ENCODE measurements at places on chromosomes 3 and 15.

DNA sequence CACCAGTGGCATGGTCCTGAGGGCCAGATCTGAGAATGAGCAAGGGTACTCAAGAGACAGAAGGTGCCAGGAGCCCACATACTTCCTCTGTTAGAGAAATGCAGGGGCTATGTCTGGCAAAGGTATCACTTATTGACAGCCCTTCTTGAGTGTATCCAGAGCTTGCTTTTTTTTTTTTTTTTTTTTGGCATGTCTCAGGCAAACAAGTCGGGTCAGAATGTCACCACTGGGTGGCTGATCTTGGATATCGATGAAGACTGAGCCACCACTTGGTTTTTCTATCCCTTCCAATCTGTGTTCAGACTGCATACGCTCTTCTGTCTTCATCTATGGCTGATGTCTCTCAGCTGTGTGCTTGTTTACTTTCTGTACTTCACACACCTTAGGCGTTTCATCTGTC lies 363.4 kb upstream of the C2CD4B start:
- DNase-seq: no peak

DNA sequence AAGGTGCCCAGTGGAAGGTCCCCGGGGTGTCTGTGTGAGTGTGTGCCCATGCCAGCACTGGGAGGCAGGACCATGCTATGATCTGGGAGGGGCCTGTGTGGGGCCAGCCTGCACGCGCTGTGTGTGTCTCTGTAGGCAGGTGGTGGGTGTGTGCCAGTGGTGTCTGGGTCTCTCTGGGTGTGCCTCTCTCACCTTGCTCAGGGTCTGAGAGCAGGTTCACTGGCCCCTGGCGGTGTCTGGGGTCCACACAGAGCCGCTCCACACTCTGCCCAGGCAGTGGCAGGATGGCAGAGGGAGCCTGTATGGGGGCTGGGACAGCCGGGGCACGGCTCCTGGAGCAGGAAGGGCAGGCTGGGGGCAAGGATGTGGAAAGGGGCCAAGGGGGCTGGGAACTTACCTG lies 12.6 kb downstream of the ITIH4 start:
- DNase-seq: no peak

- DNase-seq: no peak
These were observed 991.1 kb downstream of the GBE1 start for GRCh38 chr3:80770106-80771074.

GRCh38 chr15:52421029-52421428 lies 107.7 kb downstream of the MYO5A start:
- no peak for DNase-seq

DNA sequence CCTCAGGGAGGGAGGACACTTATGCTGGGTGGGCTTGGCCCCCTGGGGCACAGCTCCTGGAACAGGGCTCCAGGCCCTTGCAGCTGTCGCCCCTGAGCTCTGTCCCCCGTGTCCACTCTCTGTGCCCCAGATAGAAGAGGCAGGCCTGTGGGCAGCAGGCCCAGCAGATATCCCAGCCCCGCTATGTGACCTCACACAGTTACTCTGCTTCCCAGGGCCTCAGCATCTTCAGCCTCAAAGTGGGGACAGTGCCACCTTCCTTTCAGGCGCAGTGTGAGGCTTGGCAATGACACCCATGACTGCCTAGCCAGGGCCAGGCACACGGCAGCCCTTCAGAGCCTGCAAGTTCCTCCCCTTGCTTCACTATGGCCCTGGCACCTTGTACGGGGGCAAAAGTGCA lies 98.4 kb downstream of the IQSEC1 start:
- no peak for DNase-seq

GRCh38 chr3:43063114-43063513 lies 42.8 kb downstream of the POMGNT2 start:
- DNase-seq: no peak

- DNase-seq: no peak
These were observed 475 bp downstream of the EIF4E3 start for GRCh38 chr3:71724584-71725270.

DNA sequence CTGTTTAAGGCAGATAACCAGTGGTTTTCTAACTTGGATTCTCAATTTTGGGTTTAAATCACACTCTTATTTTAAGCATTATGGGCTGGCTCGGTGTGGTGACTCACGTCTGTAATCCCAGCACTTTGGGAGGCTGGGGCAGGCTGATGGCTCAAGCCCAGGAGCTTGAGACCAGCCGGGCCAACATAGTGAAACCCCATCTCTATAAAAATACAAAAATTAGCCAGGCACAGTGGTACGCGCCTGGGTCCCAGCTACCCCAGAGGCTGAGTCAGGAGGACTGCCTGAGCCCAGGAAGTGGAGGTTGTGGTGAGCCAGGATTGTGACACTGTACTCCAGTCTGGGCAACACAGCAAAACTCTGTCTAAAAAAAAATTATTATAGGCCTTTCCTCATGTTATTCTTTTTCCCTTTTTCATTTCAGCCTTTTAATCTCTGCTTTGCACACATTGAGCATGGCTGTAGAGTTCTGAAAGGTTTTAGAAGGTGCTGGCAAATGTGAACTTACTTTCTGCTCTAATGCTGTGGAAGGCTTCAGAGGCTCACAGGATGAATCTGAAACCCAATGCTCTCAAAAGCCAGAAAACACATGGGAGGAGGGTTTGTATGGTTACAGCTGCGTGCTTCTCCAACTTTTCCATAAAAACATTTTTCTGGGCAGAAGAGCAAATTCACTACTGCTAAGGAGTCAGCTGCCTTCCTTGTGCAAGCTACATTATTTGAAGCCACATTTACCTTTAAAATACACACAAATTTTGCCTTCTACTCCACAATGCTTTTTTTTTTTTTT lies 32.5 kb downstream of the CHAC1 start:
- no peak for DNase-seq

DNA sequence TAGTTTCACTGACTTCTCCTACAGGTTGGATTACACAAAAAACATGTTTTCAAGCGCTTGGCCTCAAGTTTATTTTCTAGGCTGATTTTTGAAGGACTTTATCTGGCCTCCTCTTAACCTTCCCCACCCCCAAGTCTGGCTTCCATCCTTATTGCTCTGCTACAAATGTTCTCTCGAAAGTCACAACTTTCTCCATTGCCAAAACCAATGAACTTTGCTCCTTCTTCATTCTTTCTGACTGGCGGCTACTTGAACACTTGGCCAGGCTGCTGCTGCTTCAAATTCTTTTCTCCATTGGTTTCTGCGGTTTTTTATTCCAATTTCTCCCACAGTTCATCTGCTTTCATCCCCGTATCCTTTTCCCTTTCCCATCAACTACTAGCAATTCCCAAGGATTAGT lies 106.6 kb downstream of the TOP2B start:
- no peak for DNase-seq

DNA sequence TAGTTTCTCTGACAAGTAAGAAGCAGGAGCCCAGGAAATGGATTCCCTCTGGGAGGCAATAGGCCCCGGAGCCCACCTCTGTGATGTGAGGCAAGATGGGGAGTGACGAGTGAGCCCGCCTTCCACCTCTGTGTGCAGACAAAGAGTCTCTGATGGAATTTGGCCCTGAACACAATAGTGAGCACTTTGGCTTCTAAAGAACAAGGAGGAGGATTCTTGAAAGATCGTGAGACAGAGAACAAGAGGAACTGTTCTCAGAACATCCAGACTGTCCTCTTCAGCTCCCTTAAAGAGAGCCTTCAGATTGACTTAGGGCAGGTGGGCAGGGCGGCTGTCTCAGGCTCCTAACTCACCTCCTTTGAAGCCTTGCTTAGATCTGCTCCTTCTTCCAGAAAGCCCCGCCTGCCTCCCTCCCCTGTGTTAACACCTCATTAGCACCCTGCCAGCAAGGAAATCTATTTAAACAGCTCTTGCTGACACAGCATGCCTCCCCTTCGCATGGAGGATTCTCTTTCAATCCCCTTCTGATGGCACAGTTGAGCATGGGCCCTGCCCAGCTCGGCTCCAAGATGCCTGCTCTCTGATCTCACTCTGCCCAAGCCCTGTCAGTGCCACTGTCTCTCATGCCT lies 430.3 kb downstream of the NTRK3 start:
- no peak for DNase-seq

- no peak for DNase-seq
These were observed 241.0 kb downstream of the NSUN3 start for GRCh38 chr3:94303897-94304296.

DNA sequence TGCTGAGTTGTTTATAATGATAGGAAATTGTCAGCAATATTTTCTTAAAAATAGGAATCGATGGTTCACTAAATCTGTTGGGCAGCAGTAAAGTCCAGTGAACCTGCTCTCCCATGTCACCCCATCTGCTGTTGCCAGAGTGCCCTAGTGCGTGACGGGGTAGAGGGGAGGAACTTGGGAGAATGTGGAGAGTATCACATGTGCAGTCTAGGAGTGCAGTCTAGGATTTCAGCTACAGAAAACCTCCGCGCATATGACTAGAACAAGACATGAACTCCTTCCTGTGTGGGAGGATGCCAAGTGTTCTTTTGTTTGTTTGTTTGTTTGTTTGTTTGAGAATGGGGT lies 74.6 kb upstream of the ACAD9 start:
- no peak for DNase-seq

DNA sequence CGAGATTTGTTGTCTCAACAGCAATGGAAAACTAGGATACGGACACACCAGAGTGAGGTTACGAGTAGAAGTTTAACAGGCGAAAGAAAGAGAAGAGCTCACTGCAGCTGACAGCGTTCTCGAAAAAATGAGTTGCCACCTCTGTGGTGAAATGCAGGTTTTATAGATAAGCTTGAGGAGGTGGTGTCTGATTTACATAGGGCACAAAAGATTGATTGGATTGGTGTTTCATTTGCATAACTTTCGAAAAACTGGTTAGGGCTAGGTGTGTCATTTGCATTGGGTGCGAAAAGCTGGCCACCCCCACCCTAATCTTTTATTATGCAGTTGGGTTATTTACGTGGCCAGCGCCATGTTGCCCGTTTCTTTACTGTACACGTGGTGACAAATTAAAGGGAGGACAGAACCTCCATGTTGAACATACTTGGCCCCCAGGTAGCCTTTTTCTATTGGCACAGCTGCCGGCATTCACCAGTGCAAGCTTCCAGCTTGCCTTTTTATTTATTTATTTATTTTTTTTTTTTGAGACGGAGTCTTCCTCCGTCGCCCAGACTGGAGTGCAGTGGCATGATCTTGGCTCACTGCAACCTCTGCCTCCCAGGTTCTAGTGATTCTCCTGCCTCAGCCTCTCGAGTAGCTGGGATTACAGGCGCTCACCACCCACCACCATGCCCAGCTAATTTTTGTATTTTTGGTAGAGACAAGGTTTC lies 8.3 kb downstream of the IFT122 start:
- DNase-seq: no peak

- no peak for DNase-seq
These were observed 54.7 kb downstream of the OXNAD1 start for GRCh38 chr3:16319723-16320122.

GRCh38 chr3:37906734-37907282 lies 45.1 kb downstream of the CTDSPL start:
- DNase-seq: no peak

DNA sequence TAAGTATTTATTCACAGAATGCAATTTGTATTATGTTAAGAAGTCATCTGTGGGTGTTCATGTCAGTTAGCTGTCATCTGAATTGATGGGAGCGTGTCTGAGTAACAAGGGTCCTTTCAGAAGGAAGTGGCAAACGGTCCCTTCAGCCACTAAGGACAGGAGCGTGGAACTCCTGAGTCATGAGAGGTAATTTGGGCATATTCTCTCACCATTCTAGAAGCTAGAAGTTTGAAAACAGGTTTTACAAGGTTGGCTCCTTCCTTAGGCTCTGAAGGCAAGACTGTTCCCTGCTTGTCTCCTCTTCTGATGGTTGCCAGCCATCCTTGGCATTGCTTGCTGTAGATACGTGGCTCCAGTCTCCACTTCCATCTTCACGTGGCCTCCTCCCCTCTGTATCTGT lies 19.7 kb downstream of the ABHD2 start:
- no peak for DNase-seq

GRCh38 chr3:124671106-124671505 lies 59.1 kb upstream of the UMPS start:
- no peak for DNase-seq

DNA sequence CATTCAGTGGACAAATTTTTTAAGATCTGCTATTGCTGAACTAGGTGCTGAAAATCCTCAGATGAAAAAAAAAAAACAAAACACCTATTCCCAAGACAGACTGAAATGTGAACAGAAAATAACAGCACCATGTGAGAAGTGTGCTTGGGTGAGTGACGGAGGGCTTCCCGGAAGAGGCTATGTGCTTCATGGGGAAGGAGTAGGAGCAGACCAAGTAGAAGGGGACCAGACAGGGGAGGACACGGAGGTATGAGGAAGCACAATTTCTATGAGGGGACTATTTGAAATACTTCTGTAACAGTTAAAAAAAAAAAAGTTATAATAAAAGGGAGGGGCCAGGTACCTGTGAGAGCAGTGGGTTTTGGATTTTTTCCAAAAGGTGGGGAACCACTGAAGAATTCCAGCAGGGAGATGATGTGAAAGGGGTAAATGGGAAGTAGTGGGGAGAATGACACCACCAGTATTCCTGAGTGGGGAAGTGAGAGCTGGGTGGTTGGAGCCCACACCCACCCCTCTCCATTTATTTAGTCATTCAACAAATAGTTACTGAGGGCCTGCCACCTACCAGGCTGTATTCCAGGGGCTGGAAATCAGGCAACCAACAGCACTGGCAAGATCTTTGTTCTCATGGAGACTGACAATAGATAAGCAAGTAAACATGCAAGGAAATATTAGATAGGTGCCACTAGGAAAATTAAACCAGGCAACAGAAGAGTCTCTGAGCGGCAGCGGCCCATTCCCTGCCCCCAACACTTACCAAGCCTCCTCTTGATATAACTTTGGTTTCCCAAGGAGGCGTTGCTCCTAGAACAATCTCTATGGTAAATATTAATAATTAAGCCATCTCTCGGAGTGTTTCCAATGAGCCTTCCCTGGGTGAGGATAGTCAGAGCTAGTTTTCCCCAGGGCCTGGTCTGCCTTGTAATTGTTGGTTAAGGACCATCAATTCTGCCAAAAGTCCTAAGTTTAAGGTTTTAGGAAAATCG lies 3.8 kb upstream of the USP3 start:
- DNase-seq: no peak

GRCh38 chr3:32869513-32870047 lies 51.8 kb downstream of the TRIM71 start:
- DNase-seq: no peak

DNA sequence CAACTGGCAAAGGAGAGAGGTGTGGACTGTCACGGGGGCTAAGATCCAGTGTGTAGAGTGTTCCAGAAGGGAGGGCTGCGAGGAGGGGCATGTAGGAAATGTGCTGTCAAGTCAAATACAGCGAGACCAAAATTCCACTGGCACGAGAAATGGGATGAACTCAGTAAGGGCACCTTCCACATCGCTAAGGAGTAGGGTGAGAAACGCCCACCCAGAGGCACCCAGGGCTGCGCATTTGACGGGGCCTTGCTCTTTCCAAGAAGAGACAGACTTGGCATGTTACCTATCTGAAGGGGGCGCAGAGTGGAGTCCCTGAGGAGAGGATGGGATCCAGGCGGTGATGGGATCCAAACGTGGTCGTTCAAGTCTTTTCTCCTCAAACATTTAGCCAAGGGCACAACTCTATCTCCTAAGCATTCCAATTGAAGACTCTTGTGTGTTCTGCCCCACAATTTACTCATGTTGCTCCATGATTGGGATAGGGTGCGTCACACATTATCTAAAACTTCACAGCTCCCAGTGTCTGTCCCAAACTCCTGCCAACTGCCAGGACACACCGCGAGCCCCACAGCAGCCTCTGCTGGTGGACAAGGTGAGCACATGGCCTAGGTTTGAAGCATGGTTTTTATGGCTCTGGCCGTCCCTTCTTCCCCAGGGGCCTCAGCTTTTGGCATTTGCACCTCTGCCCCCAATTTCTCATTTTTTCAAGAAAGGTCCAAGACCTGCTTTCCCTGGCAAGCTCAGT lies 7.6 kb downstream of the SELENOS start:
- DNase-seq: no peak
